ENCODE measurements at places on chromosomes 16 and 17.

DNA sequence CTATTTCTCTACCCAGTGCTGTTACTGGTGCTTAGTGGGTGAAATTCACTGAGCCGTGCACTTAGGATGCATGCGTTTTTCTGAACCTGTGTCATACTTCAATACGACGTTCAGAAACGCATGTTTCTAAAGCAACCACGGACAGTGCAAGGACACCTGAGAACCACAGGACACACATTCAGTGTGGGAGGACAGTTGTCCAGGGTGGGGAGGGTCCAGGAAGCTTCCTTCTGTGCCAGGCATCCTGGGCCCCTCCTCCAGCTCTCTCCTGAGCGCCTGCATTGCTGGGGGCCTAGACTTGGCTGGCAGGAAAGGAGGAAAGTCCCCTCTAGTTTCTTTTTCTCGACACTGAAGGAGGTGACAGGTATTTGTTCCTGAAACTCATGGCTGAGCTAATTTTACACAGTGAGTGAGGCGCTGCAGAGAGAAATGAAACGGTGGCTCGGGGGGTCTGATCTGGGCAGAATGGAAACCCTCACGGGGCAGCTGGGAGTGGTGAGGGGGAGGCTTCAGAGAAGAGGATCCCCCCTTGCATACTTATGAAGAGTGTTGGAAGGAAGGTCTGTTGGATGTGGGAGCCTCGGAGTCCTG, 89.9 kb downstream of the IRF8 start:
- DNase-seq: no peak

DNA sequence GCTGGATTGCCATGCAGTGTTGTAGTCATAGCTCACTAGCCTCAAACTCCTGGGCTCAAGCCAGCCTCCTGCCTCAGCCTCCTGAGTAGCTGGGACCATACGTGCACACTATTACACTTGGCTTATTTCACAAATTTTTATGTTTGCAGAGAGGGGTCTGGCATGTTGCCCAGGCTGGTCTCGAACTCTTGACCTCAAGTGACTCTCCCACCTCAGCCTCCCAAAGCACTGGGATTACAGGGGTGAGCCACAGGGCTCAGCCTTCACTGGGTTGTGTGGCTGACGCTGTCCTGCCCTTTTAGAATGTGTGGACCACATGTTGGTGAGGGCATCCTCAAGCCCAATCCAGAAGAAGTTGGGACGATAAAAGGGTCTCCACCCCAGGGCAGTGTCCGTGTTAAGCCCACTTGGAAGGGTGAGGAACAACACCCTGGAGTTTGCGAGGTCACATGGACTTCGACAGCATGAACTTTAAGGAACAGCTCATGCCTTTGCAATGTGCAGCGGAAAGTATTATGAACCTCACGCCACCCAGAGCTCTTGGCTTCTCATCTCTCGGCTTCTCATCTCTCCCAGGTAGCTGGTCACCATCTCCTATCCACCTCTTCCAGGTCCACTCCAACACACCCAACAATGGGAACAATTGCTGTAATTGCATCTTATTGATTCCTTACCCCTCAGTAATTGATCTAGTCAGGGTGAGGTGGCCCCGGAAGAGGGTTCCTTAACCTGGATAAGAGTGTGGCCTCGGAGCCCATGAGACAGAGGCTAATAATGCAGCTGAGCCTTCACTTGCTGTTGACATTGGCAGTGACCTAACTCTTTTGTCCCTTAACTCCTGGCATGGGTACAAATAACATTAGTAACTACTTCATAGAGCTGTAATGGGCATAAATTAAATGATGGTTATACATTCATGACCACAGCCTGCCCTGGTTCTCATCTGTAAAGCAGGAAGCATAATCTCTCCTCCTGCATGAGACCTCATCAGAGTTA, 6.7 kb downstream of the FOXL1 start:
- no peak for DNase-seq

- DNase-seq: no peak
Measured at GRCh38 chr16:28003021-28003865, 60.3 kb downstream of the GSG1L start.

GRCh38 chr16:78987666-78988065, 612.9 kb downstream of the MAF start:
- DNase-seq: no peak

- no peak for DNase-seq
Measured at GRCh38 chr17:27667656-27668487, 36.9 kb downstream of the LGALS9 start.

- DNase-seq: no peak
Measured at GRCh38 chr17:78974635-78975591, 4.8 kb downstream of the LGALS3BP start.

GRCh38 chr17:43528988-43529814, 16.9 kb downstream of the ETV4 start:
- no peak for DNase-seq

GRCh38 chr16:15141586-15141985, 47.5 kb upstream of the RRN3 start:
- no peak for DNase-seq

DNA sequence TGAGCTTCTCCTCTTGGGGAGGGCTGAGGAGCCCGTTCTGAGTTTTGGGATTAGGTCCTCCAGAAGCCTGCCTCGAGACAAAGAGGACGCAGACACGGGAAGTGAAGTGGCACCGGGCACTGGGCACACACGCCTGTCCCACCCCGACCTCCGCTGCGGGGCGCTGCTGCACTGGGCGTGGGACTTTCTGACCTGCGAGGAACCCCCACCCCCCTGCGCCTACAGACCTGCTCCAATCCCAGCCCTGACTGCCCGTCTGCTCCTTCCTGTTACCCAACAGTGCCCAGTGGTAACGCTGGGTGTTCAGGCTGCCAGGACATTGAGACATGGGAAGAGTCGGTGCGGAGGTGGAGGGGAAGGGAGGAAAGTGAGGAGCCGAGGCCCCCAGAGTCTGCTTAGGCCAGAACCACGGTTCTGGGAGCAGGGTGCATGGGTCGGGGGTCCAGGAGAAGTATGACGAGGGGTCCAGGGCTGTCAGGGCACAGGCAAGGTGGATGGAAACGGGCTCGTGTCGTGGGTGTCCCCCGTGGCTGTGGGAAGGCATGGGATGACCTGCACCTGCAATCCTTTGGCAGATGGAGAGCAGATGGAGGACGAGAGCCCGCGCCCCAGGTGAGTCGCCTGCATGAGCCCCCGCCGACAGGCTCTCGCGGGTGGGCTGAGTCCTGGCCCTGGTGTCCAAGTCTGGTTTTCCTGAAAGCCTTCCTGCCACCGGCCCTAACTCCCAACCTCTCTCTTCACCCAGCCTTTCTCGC, 112.0 kb upstream of the CREBBP start:
- no peak for DNase-seq

GRCh38 chr16:84925092-84925772, 86.1 kb downstream of the ZDHHC7 start:
- no peak for DNase-seq

DNA sequence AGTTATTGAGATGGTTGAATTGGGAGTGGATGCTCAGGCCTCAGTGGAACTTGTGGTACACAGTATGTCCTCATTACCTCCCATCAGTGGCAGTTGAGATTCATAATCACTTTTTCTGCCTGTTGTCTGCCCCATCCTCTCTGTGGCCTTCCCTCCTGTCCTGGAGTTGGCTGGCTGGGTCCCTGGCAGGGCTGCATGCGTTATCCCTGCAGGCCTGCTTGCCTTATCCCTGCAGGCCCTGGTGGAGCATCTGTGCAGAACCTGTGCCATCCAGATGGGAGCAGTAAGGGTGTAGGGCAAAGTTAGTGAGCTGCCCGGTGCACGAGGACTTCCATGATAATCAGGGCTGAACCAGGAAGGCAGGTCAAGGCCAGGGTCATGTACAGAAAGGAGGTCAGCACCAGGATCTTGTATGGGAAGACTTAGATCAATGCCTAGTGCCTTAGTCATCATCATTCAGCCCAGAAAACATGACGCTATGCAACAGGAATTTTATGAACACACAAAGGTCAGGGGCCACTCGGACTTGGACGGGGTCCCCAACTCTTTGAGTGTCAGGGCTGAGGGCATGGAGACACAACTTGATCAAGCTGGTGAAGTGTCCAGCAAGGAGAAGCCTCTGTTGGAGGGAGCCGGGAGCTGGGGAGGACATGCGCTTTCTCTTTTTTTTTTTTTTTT, 47.2 kb downstream of the ABCC1 start:
- no peak for DNase-seq

DNA sequence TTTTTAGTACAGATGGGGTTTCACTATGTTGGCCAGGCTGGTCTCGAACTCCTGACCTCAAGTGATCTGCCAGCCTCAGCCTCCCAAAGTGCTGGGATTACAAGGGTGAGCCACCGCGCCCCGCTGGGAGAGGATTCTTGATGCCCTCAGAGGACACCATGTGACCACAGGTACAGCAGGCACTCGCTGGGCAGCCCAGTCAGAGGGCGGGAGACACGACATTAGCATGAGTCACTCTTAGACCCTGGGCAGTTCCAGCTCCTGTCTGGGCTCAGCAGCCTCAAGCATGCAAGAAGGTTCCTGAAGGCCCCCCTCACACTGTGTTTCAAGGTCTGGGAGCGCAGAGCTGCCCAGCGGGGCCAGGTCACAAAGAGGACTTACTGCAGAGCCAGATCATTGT, 11.9 kb downstream of the STAC2 start:
- DNase-seq: no peak

GRCh38 chr17:80116276-80116920, 15.0 kb downstream of the GAA start:
- no peak for DNase-seq

- peak; percentile 25 for DNase-seq
Measured at GRCh38 chr16:66289051-66289680, 77.3 kb upstream of the CDH5 start.

DNA sequence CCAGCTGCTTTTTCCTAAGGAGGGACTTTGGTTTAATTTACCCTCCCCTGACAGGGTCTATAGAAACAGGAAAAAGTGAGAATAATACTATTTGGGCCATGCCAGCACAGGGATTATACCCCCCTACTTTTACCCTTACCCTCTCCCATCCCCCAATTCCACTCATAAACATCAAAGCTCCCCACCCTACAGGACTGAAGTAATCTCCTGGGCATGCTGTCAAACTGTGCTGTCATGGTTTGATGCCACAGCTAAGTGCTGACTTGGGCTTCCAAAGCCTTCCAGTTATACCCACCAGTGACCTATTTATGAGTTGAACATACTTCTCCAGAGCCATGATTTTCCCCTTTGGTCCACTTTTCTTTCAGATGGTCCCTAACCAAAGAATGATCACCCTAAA, 12.8 kb downstream of the PHF12 start:
- no peak for DNase-seq

GRCh38 chr16:11507991-11508390, 78.7 kb downstream of the LITAF start:
- no peak for DNase-seq

GRCh38 chr16:46787909-46788308, 39.8 kb upstream of the MYLK3 start:
- DNase-seq: no peak

DNA sequence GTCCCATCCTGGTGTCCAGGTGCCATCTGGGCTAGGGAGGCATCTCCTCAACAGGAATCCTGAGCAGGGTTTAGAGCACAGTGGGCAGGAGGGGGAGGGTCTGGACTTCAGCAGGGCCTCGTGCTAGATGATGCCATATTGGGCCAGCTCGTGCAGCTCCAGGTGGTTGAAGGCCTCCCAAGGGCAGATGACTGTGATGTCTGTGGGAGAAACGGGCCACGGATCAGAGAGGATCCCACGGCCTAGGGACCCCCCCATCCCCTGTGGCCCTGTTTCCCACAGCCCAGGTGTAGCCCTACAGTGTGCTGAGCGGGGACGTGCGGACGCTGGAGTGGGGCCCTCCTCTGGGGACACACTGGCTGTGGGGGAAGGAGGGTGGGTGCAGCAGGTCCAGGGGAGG, 5.4 kb downstream of the PDE6G start:
- DNase-seq: no peak

DNA sequence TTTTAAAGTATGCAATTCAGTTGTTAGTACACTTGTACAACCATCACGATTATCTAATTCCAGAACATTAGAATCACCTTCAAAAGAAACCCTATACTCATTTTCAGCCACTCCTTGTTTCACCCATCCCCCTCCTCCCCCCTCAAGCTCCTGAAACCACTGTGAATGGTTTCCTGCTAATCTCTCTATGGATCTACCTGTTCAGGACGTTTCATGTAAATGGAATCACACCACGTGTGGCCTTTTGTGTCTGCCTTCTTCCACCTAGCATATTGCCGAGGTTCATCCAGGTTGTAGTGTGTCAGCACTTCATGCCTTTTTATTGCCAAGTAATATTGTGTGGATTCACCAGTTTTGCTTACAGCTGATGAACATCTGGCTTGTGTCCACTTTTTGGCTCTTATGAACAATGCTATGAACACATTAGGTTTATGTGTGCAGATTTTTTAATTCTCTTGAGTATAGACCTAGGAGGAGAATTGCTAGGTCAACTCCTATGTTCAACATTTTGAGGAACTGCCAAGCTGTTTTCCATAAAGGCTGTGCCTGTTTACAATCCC, 17.8 kb downstream of the EIF4A3 start:
- no peak for DNase-seq

DNA sequence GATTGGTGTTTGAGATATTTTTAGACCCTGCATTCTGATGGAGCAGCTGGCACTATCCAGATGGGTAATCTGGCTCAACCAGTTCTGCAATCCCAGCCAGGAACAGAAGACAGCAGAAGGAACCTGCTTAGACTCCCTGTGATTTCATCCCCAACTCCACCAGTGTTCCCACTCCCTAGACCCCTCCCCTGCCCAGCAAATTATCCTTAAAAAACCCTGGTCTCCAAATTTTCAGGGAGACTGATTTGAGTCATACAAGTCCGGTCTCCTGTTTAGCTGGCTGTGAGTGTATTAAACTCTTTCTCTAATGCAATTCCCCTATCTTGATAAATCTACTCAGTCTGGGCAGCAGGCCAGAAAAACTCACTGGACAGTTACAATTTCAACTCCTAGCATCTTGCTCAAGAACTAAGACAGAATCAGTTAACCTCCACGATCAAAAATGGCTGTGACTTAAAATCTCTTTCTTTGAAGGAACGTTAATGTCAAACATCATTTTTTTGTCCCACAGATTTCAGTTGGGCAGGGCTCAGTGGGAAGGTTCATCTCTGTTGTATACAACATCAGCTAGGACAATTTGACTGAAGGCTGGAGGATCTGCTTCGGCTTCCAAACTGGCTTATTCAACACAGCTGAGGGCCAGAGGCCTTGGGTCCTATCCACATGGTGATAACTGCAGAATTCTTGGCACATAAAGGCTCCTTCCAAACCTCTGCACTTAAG, 4.9 kb upstream of the RBL2 start:
- no peak for DNase-seq

- DNase-seq: no peak
Measured at GRCh38 chr17:1109606-1110540, 69.9 kb downstream of the ABR start.

GRCh38 chr16:53632526-53632925, 71.1 kb downstream of the RPGRIP1L start:
- no peak for DNase-seq

GRCh38 chr17:77280304-77281121, 139.7 kb downstream of the SEC14L1 start:
- no peak for DNase-seq

Data from dorsolateral prefrontal cortex (tissue), 122 donors.